ENCODE measurements at places on chromosomes 1 and 21.

- no peak for DNase-seq
These were observed 25.8 kb upstream of the GBP5 start for GRCh38 chr1:89298461-89298860.

DNA sequence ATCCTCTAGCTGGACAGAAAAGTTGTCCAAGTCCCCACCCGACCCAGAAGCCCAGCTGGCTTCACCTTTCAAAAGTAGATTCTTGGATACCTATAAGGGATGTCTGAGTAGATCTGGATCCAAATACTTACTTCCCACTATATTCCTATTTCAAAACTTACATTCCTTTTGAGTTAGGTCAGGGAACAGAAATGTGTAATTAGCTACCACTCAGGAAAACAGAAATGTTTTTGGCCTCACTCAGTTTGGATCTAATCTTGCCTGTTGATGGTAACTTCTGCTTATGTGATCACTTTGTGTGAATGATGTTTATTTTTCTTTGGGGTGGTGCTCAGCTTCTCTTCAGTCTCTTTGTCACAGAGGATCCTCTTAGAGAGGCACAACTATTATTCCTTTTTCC, 814.4 kb upstream of the RGS18 start:
- no peak for DNase-seq

DNA sequence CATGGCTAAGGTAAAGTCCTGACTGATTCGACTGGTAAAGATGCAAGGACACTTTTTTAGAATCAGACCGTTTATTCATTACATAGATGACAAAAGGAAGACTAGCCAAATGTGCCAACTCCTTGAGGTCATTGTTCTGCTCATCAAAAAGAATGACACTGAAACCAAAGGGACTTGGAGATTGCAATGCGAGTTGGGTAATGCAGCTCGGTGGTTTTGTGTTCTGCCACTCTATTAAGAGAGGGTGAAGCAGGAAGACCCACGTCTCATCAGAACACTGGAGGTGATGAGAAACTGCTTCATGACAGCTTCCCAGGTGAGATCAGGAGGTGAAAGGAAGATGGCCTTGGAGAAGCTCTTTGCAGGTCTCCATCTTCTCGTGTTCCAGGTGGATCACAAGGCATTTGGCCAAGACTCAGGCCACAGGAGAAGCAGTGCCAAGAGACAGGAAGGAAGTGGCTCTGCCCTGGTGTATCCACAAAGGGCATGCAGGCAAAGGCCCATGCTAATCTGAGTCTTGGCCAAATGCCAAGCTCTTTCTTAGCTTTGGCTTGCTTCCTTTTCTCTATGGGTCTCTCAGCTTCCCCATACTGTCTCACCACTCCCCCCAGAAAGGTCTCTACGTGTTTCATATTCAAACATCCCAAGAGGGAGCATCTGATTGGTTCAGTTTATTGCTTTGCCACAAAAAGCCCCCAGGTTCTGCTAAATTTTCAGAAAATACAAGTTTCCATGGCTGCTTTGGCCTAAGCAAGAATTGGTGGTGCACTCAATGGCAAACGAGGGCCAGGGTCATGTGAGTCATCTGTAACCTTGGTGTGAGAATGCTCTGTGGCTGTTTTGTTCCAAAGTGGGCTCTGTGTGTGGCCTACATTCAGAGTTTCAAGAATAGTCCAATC, 5.7 kb upstream of the CCT8 start:
- no peak for DNase-seq

GRCh38 chr21:41615613-41616012, 107.7 kb upstream of the TMPRSS2 start:
- DNase-seq = peak; percentile 96

All from hepatic stellate cell (primary cell).